ENCODE measurements at places on chromosomes 16 and 17.

DNA sequence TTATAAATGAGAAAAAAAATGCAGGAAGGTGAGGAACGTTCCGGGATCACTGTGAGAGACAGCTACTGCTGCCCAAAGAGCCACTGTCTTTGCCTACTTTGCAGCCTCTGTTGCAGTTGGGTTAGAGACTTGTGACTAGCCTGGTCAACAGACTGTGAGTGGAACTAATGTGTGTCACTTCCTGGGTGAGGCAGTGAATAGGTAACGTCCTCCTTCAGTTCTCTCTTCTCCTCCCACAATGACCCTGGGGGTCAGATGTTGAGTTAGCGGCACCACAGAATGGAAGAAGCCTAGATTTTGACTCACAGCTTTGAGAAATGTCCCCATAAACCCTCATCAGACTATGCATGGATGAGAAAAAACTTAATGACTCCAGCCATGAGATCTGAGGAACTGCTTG is 5.2 kb downstream of the C16orf46 start:
- peak; percentile 25 for DNase-seq

DNA sequence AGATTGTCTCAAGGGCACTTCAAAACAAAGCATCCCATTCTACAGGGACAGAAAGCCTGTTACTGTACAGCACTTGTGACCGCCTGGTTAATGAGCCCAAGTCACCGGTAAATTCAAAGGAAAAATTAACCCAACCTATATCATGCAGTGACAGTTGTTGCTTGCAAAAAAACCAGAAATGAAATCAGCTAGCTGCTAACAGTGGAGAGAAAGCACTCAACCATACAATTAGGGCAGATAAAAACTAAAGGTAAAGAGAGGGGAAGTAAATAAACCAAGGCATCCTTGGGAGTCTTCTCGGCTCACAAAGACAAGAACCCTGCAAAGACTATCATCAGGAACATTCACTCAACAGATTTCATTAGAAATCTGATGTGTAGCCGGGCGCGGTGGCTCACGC is 5.9 kb downstream of the RETREG3 start:
- DNase-seq = no peak

- no peak for DNase-seq
Measured at GRCh38 chr17:53058031-53058430, 764.7 kb upstream of the KIF2B start.

DNA sequence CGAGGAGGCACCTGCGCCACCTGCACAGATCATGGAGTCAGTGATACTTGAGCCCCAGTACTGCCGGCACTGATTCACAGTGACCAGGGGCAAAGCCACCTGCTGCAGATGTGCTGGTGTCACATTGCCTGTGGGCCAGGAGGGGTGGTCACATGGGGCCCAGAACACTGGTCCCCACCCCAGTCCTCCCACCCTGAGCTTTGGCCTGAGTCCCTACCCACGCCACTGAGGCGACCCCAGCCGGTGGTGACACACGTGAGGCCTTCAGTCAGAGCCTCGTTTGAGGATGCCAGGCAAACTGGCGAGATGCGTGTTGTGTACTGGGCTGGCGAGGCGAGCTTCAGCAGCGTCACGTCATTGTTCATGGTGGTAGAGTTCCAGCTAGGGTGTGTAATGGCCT is 1.5 kb downstream of the CTRL start:
- DNase-seq = no peak

DNA sequence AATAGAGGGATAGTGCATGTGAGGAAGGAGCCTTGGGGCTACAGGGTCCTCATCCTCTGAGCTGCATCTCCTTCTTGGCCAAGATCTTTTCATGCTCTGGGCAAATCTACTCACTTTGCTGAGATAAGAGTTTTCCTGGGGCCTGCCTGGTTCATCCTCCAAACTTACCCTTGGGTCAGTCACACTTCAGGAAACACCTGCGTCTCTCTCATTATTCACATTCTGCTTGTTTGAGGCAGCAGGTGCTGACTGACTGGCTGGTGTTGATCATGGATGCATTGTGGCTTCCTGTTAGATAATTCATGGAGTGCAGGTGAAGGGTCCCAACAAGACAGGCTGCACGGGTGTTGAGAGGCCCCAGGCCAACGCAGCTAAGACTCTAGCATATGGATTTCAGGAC is 162.6 kb downstream of the SALL1 start:
- DNase-seq = no peak

DNA sequence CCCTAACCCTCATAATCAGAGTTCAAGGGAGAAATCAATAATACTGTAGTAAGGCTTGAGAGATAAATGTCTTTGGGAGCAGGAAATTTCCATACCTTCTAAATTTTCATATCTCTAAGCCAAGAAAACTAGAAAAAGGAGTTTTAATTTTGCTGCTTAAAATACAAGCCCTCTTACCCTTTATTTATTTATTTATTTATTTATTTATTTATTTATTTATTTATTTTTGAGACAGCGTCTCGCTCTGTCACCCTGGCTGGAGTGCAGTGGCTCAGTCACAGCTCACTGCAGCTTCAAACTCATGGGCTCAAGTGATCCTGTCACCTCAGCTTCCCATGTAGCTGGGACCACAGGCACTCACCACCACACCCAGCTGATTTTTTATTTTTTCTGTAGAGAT is 69.0 kb upstream of the GNAO1 start:
- DNase-seq = no peak

DNA sequence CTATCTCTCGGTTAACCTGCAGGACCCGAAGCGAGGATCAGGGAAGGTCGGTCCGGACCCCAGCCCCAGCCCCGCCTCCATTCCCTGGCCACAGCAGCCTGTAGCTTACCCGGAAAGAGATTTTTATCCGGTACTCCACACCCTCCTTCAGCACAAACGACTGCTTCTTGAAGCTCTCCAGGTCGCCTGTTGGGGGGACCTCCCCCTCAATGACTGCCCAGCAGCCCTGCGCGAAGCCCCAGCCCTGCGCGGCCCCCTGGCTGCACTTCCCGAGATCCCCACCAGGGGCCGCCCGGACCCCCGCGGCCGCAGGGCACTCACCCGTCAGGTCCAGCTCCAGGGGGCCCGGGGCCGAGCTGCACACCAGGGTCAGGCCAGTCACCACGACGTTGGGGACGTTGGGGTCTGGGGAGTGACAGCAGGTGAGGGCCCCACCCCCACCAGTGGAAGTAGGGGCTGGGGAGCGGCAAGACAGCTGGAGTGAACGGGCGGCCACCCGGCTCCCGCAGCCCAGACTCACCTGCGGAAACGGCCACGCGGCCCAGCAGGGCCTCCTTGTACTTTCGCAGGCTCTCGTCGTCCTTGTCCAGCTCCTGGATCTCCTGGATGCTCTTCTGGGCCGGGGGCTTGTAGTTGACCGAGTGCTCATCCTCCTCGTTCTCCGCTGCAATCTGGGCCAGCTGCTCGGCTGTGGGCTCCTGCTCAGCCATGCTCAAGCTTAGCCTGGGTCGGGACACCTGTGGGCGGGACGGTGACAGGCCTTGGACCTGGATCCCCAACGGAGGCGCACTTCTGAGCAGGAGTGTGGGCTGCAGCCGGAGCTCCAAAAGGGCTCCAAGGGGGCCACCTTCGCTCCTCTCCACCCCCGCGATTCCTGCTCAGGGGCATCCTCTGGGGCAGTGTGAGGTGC is 1.7 kb downstream of the ARHGDIA start:
- DNase-seq = peak; percentile 43

All from SW480 (cell line).